ENCODE measurements at places on chromosomes 1 and 21.

DNA sequence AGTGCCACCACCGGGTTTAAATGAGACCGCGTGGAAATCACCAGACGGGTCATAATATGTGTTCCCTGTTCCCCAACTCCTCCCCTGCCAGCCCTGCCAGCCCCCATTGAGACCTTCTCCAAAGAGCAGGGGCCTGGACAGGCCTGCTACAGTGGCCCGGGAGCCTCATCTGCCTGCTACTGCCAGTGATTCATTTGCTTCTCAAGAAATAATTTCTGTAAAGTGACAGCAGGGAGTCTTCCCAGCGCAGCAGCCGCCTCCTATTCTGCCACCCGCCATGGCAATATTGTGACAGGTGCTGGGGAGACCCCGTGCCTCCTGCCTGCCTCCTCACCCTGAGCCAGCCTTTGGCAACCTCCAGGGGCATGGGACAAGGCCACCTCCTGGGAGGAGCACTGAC lies 8.9 kb downstream of the IFFO2 start:
- no peak for DNase-seq

GRCh38 chr1:236916131-236916800 lies 88.0 kb downstream of the MT1HL1 start:
- DNase-seq, result no peak

- DNase-seq, result no peak
Observed at GRCh38 chr21:44594406-44594916, 2.2 kb upstream of the KRTAP10-6 start.

DNA sequence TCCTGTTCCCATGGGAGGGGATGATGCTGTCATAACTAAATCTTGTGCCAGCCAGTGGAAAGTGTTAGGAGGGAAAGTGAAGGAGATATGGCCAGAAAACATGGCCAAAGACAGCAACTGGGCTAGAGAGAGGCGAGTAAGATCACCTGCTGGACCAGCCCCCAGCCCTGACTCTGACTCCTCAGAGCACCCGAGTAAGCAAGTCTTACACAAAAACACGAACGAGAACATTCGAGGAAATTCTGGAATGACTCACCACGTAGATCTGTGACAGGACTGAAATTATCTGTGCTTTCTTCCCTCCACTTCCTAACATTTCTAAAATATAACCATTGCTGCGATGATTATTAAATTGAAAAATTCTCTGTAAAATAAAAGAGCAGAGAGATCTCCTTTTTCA lies 9.2 kb downstream of the ZNF496 start:
- DNase-seq, result no peak

DNA sequence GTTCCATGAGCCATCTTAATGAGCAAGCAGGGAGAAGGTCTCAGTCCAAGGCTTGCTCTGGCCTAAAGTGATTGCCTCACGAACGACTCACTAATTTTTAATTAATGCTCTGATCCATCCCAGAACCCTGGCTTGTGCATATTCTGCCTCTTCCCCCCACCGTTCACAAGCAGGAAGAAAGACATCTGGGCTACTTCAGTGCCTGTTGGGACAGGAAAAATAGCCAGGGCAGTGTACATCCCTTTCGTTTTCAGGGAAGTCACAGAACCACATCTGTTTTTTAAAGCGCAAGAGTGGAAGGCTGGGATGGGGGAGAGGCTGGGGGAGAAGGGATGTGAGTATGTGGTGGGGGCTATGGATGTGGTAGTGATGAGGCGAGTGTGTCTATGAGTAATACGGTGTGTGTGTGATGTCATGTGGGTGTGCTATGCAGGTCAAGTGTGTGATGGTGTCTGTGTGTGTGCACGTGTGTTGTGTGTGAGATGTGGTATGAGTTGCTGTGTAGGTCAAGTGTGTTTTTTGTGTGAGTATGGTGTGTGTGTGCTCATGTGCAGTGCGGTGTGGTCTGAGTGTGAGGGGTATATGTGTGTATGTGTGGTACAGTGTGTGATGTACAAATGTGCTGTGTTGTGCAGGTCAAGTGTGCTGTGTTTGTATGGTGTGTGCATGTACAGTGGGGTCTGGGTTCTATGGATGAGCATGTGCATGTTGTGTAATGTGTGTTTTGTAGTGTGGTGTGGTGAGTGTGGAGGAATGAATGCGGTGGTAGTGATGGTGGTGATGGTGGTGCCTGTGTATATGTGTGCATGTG lies 64.9 kb upstream of the SYT6 start:
- DNase-seq, result no peak

- DNase-seq, result no peak
Observed at GRCh38 chr1:112056354-112056753, 66.9 kb upstream of the KCND3 start.

DNA sequence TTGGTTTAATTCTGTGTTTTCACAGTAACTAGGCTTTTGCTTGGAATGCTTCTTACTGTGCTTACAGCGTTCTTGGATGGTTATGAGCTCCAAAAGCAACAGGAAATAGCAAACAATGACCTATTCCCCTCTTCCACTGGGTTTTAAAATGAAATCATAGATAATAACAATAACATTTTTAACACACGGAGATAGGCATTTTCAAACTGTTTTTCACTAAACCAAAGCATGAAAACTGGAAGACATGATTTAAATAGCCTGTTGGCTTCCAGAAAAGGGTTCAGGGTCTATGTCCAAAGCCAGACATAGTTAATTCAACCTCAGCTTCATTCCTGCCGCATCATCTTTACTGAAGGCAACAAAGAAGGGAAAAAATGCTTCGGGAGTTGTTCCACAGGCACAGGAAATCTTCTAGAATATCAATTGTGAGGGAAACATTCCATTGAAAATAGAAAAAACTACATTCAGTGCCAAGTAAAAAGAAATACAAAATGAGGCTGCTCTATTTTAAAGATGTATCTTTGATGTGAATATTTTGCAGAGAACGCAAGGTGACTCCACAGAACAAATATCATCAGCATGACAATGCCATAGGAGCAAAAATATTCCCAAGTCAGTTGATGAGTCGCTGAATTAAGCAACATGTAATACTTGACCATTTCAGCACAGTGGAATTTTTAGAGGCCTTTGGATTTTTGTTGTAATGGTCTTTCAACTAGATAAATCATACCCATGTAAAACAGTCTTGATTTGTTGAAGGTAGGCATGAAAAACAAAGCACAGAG lies 80.7 kb downstream of the NID1 start:
- DNase-seq, result no peak

DNA sequence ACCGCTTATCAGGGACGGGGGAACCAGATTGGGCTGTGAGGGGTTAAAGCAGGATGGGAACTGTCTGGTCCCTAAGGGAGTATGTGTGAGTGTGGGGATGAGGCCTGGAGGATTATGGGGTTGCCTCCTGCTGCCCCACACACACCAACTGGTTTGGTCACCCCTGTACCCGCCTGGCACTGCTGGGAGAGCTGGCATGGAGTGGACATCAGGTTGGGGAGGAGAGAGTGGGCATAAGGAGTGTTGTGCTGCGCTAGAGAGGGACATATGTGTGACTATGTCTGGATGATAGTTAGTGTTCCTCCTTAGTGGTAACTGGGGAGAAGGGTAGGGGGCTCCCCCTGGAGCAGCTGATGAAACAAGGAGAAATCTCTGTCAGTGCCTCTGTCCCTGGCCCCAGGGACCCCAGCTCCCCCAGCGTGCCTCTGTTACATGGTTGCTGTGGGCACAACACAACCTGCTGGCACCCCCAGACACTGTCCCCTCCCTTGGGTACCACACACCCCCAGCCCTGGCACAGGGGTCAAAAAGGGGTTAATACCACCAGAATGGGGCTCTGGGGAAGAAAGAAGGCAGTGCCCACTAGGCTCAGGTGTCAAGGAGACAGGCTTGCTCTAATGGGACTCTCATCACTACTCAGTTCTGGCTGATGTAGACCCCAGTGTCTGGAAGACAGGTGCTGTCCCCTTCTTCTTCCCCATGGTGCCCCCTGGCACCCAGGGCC lies 1.9 kb downstream of the ZBTB7B start:
- no peak for DNase-seq

DNA sequence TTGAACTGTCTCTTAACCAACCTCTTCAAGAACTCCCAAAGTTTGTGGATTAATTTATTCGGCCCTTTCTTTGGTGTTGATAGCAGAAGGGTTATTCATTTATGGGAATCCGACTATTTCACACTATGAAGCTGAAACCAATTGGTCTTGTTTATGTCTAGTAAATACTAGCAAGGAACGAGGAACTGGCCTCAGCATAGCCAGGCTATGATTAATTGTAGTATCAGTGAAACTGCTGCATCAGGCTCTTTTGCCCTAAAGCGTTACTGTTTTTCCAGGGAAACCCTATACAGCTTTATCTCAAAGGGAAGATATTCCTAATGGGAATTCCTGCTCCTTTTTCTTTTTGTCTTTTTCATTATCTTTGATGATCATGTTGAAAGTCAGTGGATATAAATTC lies 35.1 kb downstream of the CLEC20A start:
- DNase-seq, result no peak

DNA sequence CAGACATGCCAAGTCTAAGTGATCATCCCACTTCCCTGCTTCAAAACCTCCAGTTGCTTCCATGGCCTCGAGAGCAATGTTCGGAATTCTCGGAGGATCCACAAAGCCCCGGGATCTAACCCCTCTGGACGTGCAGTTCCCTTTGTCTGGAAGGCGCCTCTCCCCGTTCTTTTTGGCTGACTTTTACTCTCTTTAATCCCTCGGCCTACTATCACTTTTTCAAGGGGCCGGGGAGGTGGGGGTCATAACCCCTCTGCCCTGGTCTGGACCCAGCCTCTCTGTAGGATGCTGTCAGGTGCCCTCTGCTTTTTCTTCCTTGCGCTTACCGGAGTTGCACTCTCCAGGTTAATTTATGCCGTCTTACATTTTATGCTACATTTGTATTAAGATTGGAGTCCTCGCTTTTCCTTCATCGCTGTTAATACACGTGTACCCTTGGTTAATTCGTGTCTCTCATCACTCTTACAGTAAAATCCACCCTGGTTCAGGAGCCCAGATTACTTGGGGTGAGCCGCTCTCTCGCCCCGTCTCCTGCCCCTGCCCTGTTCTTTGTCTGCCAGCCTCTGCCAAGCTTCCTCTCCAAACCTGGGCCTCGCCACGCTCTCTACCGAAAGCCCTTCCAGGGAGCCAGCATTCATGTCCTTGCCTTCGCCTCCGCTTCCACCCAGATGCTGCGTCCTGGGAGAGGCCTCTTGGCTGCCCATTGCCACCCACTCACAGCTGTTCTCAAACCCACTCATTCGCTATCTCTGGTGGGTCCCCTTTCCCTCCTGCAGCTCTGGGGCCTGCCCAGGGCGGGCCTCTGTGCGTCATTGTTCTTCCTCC lies 448.6 kb downstream of the CAMTA1 start:
- DNase-seq, result no peak

GRCh38 chr21:26881504-26882228 lies 36.5 kb upstream of the ADAMTS1 start:
- peak; percentile 8 for DNase-seq

- DNase-seq, result no peak
Observed at GRCh38 chr1:193221651-193222050, 35.2 kb upstream of the B3GALT2 start.

DNA sequence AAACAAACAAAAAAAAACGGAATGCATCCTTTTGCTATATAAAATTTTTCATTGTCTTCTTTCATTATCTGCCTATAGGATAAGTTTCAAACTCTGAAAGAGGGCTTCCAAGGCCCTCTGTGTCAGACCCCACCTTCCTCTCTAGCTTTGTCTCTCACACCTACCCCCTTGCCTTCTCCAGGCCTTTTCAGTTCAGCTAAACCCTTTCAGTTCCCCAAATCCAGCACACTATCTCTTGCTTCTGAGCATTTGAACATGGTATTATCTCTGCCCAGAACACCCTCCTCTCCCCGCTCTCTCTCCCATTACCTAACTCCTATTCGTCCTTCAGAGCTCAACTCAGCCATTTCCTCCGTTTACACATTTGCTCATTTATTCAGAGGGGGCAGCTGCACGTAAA lies 35.7 kb downstream of the C1orf216 start:
- DNase-seq, result no peak

- no peak for DNase-seq
Observed at GRCh38 chr1:26419494-26419893, 8.9 kb downstream of the LIN28A start.

DNA sequence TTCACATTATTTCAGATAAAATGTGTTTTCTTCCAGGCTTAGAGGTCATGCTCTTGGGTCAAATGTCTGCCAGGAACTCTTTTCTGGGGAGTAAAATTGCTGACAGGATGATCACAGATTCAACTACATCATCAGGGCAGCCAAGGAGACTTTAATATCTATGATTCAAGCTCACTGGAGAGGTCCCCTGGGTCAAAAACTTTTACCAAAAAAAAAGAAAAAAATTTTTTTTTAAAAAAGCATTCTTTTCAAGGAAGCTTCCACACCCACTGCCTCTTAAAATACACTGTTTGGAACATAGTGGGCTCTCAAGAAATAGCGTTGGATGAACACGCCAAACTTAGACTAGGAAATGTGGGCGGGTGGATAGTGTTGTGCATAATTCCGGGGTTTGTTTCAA lies 81.3 kb downstream of the TIAM1 start:
- DNase-seq, result no peak

GRCh38 chr1:183689762-183690204 lies 36.7 kb upstream of the APOBEC4 start:
- no peak for DNase-seq
